Skeletal muscle cell (primary cell): ENCODE measurements at places on chromosomes 4 and X.

DNA sequence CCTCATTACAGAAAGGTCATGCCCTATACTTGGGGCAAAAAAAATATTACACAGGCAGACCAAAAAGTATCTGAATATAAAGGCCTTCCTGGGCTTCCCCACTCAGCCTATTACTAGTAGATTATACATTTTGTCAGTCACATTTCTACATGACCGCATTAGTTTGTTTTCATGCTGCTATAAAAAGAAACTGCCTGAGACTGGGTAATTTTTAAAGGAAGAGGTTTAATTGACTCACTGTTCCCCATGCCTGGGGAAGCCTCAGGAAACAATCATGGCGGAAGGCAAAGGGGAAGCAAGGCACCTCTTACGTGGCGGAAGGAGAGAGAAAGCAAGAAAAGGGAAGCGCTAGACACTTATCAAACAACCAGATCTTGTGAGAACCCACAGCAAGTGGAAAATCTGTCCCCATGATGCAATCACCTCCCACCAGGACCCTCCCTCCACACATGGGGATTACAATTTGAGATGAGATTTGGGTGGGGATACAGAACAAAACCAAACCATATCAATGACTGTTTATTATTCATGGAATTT lies 1312.0 kb downstream of the PCDH7 start:
- no peak for DNase-seq

GRCh38 chr4:23113104-23113503 lies 420.4 kb downstream of the GBA3 start:
- no peak for DNase-seq

GRCh38 chr4:13988353-13989305 lies 361.1 kb upstream of the BOD1L1 start:
- peak; percentile 98 for DNase-seq

DNA sequence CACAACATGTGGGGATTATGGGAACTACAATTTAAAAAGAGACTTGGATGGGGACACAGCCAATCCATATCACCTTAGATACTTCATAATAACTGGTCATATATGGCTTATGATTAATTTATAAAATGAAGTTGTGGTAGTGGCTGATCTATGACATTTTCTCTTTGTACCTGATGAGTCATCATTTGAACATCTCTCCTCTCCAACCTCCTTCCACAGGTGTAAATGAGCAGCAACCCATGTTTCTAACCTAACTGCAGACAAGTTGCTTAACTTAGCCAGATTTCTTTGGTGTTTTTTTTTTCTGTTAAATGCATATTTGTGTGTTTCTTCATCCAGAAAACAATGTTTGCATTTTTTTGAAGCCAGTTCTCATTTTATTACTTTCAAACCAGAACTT lies 42.6 kb downstream of the SPANXA2 start:
- no peak for DNase-seq

GRCh38 chr4:116636917-116637316 lies 448.5 kb downstream of the TRAM1L1 start:
- DNase-seq, result no peak

- no peak for DNase-seq
Observed at GRCh38 chr4:179372746-179373145, 1930.5 kb upstream of the AGA start.

DNA sequence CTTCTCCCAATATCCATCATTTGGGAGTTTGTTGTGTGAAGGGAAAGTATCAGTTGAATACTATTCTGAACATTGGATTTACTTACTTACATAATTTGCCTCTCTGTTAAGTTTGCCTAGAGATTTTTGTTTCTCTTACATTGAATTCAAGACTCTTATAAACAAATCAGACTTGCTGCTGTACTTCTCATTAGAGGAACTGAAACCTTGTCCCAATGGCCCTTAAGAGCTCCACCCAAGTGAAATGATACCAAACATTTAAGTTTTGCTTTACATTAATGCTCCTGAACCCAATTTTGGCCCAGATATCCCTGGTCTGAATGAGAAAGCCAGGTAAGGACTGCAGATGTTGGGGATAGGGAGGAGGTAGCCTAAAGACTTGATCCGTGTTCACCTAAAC lies 32.0 kb downstream of the HAND2 start:
- no peak for DNase-seq

DNA sequence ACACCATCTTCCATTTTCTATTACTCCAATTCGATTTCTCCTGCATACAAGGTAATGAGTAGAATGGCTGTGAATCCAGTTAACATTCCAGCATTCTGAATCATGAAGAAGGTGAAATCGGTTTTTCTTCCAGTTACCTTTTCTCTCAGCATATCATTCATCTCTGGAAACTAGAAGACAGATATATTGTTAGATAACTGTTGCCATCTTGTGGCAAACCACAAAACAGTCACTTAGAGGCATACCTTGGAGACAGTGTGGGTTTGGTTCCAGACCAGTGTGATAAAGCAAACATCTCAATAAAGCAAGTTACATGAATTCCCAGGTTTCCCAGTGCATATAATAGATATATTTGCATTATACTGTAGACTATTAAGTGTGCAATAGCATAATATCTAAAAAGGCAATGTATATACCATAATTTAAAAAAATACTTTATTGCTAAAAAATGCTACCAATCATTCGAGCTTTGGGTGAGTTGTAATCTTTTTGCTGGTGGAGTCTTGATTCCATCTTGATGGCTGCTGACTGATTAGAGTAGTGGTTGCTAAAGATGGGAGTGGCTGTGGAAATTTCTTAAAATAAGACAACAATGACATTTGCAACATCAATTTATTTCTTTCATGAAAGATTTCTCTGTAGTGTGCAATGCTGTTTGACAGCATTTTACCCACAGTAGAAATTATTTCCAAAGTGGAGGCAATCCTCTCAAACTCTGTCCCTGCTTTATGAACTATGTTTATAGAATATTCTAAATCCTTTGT lies 82.1 kb downstream of the SLC39A8 start:
- DNase-seq, result peak; percentile 8

- DNase-seq, result no peak
Observed at GRCh38 chr4:81471298-81471587, 464 bp downstream of the RASGEF1B start.

DNA sequence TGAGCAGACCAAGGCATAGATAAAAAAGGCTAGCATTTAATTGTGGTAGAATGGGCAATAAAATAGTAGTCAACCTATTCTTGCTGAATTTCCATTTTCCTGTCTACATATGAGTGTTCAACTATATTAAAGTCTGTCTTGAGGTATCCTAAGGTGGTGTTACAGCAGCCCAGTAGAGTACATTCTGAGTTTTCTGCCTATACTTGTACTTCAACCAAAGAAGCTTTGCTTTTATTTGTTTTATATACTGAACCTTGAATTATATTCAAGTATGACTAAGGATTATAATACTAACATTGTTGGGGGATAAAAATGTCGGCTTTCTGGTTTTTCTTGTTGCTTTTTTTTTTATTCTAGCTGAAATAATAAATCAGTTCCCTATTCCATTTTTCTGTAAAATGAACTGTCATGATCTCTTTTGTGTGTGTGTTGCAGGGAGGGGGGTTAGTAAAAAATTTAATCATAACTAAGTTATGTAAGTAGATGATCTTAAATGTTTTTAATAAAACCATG lies 106.7 kb downstream of the PDLIM5 start:
- no peak for DNase-seq

DNA sequence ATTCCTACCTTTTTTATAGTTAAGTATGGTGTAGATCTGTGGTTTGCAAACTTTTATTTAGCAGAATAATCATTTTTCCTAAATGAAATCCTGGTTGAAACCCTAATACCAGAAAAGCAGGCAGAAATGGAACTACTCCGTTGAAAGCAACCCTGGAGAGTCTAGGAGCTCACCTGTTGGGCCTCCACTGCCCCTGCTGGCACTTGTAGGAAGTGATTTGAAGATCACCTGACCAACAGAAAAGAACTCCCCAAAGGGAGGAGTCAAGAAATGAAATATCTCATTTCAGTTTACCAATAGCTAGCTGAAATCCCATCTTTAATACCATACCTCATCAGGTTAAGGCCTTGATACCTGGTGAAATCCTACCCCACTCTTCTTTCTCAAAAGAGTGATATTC lies 277.1 kb downstream of the KLHL13 start:
- DNase-seq, result no peak

GRCh38 chr4:65924843-65925242 lies 254.6 kb upstream of the EPHA5 start:
- no peak for DNase-seq

- no peak for DNase-seq
Observed at GRCh38 chr4:78569306-78569821, 17.8 kb downstream of the ANXA3 start.
